Dermis blood vessel endothelial cell (primary cell): ENCODE measurements at places on chromosomes 1 and 21. TPM values are rescaled to one million over a fixed set of nuclear protein-coding genes. Genes with fewer than 3 reads are reported as not detected.

Gene OR4F16
- not detected in 2 replicates for total RNA-seq

Gene SLC5A3
- total RNA-seq = 39.1 and 45.1 TPM in 2 replicates

Gene S100A5
- total RNA-seq = not detected in 2 replicates

Gene JAM2
- total RNA-seq = 1.5 and 3.9 TPM in 2 replicates

Gene PLA2G2F
- not detected in 2 replicates for total RNA-seq

Gene LRRN2
- total RNA-seq = 0.05 and 0.17 TPM in 2 replicates

Gene KTI12
- 12.8 and 14.1 TPM in 2 replicates for total RNA-seq

Gene TFF2
- total RNA-seq = not detected in 2 replicates

Gene SYT14
- total RNA-seq = 0.09 and 0.17 TPM in 2 replicates

Gene ADORA3
- total RNA-seq = not detected in 2 replicates

DNA sequence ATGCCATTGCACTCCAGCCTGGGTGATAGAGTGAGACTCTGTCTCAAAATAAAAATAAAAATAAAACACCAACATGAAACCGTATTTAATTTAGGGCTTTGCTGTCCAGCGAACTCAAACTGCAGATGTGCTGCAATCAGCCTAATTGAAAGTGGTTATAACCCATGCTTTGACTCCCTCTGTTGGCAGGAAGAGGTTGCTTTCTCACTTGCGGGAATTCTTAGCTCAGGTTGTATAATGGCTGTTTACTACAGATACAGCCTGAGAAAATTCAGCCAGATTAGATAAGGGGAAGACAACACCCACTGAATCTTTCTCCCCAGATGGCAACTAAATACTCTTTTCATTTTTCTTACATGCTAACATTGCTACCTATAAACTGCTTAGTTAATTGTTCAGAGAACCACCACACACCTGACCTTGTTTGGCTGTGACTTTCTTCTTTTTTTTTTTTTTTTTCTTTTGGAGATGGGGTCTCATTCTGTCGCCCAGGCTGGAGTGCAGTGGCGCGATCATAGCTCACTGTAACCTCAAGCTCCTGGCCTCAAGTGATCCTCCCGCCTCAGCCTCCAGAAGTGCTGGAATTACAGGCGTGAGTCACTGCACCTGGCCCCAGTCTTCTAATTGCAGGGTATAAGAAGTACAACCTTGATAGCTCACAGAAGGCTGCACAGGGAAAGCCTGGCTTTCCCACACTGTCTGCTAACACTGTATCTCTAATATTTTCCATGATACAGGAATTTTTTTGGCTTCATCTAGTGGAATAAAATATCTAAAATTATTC lies 34.6 kb downstream of the DNTTIP2 start:
- peak; percentile 90 for DNase-seq

DNA sequence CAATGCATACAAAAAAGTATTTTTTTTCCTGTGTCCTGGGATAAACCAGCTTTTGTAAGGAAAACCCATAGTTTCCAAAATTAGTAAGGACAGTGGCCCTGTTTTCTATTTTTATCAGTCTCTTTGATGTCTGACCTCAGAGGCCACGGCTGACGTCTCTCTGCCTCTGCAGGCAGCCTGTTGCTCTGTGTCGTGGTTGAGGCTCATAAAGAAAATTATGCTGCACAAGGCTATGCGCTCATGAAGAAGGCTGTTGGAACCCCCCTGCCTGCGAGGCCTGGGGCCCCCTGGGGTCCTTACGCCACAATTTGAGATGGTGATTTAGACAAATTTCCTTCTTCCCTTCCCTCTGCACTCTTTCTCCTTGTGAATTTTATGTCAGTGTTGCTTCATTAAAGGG lies 48.9 kb downstream of the AGPAT3 start:
- DNase-seq = no peak

- DNase-seq = peak; percentile 11
Observed at GRCh38 chr1:192407206-192407605, 90.4 kb downstream of the RGS21 start.

DNA sequence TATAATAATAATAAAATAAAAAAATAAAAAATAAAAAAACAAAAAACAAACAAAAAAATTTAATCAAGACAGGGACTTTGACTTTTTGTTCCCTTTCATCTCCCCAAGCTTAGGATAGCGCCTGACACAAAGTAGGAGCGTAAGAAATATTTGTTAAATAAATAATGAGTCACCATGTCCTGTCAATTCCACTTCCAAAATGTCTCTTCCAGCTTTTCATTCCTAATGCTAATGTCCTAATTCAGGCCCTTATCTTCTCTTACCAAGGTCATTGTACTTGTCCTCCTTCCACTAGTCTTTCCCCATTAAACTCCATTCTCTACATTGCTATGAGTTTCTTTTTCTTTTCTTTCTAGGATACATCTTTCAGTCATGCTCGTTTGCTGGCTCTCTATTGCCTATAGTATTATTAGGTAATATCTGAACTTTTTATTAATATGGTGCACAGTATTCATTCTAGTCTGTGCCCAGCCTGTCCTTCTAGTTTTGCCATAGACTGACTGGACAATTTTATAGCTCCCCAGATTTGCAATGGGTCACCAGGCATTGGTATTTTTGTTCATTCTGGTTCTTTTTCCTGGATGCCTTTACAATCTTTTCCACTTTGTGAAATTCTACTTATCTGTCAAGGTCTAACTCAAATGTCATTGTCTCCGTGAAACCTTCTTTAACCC lies 11.4 kb downstream of the NEXN start:
- peak; percentile 16 for DNase-seq

DNA sequence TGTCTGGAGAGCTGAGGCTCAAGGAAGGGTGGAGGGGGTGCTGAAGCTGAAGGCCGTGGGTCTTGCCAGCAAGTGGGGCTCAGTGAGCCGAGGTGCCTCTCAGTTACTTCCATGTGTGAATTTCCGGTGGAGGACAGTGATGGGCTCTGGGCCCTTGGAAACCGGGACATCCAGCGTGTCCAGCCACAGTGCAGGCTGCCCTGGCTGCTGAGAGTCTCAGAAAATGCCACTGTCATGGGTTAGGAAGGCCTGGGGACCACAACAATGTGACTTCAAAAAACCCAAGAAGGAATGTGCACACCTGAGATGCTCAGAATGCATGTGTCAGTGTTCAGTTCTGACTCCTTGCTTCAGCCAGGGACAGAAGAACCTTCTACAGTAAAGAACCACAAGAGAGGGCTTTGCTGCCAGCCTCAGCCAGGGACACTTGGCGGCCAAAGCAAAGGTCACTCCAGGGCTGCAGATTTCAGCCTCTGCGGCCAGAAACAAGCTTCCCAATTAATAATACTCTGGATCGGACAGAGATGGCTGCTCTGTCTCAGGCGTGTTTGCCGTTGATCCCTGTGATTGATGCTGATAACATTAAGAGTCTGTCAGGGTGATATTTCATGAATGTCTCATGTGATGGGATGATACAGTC lies 12.6 kb upstream of the LAMTOR5 start:
- DNase-seq = no peak

- DNase-seq = no peak
Observed at GRCh38 chr1:57963581-57963980, 539.7 kb upstream of the DAB1 start.

- DNase-seq = no peak
Observed at GRCh38 chr1:18734461-18735223, 104.0 kb downstream of the PAX7 start.

DNA sequence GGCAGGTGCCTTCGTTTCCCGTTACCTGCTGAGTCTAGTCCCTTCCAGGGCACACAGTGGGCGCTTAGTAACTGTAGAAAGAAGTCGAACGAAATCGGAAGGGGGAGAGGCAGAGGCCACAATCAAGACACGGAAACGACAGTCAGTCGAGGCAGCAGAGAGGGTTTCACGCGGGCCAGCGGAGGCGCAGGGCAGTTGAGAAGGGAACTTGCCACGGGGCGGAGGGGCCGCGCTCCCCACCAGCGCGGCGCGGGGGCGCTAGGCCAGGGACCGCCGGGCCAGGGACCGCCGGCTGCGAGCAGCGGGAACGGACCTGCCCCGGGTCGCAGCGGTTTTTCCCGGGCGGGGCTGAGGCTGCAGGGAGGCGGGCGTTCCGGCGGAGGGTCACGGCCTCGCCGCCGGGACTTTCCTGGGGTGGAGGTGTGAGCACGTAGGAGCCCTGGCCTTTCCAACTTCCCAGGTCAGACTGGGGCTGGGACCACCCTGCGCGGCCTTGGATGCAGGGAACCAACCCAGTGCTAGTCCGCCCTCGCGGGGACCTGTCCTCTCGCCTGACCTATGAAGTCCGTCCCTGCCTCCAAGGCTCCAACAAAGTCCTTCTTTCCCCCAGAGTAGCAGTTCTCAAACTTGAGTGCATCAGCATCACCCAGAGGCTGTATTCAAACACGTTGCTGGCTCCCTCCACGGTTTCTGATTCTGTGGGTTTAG lies 150.1 kb upstream of the FGGY start:
- DNase-seq = peak; percentile 62

DNA sequence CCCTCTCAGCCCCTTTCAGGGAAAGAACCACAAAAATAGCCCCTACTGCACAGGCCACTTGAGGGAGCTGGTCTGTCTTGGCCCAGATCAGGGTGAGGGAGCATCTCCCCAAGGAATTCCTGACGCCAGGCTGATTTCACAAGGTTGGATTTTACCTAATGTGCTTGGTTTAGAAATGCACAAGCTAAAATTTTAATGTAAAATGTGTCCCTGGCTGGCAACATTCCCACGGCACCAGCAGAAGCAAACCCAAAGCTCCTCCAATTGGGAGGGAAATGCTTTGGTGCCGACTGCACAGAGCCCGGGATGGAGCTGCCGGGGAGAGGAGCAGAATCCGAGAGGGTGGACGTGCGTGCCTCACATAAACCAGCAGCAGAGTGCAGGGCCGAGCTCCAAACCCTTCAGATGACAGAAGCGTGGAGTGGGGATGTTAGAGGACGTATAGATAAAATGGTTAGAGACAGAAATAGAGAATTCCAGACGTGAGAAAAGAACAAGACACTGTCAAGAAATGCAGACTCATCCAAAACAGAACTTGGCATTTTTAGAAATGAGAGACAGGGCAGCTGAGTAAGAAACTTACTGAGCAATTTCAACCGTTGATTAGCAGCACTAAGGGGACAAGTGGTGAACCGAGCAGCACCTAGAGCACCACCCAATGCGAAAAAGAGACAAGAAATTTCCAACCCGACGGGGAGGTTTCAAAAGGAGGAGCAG lies 41.6 kb upstream of the TMEM52 start:
- no peak for DNase-seq

DNA sequence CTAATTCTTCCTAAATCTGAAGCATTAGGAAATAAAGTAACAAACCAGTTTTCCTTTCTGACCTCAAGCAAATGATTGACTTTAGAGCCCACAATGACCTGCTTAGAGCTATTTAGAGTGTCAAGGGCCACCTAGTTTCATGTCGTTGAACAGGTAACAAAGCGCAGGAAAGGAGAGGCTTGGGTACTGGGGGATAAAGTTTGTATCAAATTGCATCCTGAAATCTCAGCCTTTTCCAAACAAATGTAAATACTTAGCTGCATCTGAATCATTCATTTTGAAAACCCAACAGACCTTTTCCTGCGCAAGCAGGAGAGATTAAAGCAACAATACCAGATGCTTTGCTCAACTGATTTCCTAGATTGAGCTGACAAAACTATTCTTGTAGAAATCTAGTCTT lies 121.2 kb downstream of the NRIP1 start:
- DNase-seq = no peak

GRCh38 chr1:78339490-78339889 lies 151.3 kb upstream of the PTGFR start:
- DNase-seq = peak; percentile 12

- peak; percentile 84 for DNase-seq
Observed at GRCh38 chr1:229258031-229258756, 12.7 kb upstream of the RAB4A start.

DNA sequence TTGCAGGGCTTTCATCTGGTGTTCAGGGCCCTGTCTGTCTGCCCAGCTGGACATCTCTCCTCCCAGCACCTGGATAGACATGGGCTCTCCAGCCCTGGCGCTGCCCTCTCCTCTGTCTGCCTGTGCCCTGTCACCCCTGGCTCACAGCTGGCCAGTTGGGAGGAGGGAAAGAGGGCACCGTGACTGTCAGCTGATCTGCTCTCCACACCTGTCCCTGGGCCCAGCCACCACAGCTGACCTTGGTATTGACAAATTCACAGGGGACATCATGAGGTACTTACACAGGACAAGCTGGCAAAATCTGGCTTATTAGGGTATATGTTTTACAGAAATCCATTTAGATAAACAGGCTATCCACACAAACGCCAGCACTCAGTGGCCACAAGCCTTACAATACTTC lies 8.3 kb downstream of the TNR start:
- no peak for DNase-seq

- no peak for DNase-seq
Observed at GRCh38 chr1:158037008-158037865, 43.8 kb downstream of the KIRREL1 start.

DNA sequence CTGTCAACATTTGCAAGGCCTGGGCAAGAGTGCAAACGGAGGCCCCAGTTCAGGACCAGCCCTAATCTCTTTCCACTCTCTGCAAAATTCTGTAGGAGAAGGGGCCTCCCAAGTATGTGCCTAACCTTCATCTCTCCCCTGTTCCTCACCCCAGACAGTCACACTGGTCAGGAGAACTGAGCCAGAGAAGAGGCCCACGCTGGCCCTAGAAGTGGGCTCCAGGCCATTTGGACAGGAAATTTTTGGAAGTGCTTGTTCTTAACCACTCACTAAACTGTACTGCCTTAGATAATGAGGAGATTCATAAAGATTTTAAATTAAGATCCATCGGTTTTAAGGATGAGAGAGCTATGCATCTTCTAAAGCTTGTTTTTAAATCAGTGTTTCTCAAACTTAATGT lies 129.7 kb upstream of the ADGRL2 start:
- no peak for DNase-seq

DNA sequence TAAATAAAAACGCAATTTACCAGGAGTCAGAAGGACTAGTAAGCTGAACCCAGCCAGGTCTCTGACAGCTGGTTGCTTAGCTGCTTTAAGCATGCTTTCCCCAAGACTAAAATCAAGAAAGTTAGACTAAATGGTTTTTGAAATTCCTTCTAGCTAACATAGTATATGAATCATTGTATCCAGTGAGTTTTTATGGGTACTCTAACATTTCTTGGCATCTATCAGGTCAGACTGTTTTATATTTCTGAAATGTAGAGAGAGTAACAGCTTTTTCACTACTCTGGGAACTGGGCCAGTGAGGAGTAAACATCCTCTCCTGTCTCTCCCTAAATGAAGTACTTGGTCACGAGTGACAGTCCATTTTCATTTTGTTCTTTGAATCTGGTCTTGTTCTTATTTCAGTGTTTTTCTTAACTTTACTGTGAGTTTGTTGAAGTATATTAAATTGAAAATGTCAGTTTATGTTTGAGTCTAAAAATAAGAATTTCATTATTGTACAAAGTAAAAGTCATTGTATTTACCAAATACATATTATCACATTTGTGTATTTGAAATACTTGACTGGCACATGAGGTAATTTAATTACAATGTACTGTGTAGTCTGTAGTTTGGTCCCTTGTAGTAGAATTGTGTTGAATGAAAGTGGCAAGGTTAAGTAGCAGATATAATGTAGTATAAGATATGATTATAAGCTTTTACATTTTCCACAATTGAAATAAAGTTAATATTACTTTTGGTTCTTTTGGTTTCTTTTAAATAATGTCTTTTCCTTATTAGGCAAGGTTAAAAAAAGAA lies 47.6 kb downstream of the PKN2 start:
- DNase-seq = peak; percentile 60

- DNase-seq = peak; percentile 45
Observed at GRCh38 chr1:218488986-218489385, 143.8 kb downstream of the TGFB2 start.

GRCh38 chr1:202597090-202597761 lies 113.0 kb downstream of the SYT2 start:
- no peak for DNase-seq
